Neural progenitor cell (in vitro differentiated cells): ENCODE measurements at places on chromosomes 11 and 22. TPM values are rescaled to one million over a fixed set of nuclear protein-coding genes. Genes with fewer than 3 reads are reported as not detected.

CCDC86 gene
- total RNA-seq = 3.3 and 9.5 TPM in 2 replicates

SCUBE1 gene
- 25.9 and 35.3 TPM in 2 replicates for total RNA-seq

- no peak for DNase-seq
Measured at GRCh38 chr22:39671936-39672335, 101.4 kb downstream of the CACNA1I start.

DNA sequence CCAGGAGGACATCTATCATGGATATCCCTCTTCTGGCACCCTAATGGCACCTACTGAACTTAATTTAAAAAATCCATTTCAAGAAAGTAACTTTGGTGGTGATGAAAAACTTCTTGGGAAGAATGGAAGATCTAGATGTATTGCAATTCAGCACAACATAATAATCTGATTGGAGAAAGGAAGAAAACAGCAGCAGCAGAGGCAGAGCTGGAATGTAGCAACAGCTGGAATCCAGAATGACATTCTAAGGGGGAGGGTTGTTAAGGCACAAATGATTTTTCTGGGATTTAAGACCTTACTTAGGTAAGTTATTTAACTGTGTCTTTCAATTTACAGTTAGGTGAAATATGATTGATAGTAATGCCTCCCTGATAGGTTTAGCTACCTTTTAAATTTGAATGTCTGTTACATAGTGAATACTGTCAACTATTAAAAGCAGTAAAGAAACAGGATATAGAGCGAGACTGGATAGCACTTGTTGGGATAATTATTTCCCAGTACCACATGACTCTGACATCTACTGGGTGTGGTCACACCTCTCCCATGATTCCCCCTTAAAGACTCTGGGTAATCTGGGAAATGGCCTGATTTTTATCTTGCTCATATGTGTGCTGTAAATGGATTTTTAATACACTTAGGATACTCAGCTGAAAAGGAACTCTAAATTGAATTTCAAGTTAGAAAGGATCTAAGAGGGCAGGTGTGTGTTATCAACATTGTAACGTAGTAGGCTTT is 11.7 kb downstream of the CAPRIN1 start:
- DNase-seq = no peak

DNA sequence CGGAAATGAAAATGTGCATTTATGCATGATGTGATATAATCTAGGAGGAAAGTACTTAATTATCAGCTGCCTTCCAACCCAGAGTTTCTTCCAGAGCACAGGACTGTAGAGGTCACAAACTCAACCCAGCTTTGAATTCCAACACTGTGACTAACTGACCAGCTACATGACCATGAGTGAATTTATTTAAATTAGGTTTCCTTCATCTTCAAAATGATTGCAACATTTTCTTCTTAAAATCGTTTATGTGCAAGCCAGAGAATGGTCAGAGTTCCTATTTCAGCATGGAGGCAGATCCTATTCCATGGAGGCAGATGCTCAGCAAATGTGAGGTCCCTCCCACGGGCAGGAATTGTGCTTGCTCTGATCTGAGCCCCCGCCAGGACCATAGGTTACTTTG is 42.4 kb downstream of the OSBP start:
- no peak for DNase-seq

- no peak for DNase-seq
Measured at GRCh38 chr11:13781153-13781552, 112.7 kb downstream of the FAR1 start.
